Cardiac muscle cell (in vitro differentiated cells and primary cell): ENCODE measurements at places on chromosomes 5 and 9. TPM values are rescaled to one million over a fixed set of nuclear protein-coding genes. Genes with fewer than 3 reads are reported as not detected.

- no peak for DNase-seq
Observed at GRCh38 chr9:26263478-26263877, 585.2 kb upstream of the TUSC1 start.

- DNase-seq: peak; percentile 67
Observed at GRCh38 chr5:14193496-14193895, 50.4 kb downstream of the TRIO start.

- no peak for DNase-seq
Observed at GRCh38 chr9:87547671-87548081, 50.0 kb downstream of the DAPK1 start.

DNA sequence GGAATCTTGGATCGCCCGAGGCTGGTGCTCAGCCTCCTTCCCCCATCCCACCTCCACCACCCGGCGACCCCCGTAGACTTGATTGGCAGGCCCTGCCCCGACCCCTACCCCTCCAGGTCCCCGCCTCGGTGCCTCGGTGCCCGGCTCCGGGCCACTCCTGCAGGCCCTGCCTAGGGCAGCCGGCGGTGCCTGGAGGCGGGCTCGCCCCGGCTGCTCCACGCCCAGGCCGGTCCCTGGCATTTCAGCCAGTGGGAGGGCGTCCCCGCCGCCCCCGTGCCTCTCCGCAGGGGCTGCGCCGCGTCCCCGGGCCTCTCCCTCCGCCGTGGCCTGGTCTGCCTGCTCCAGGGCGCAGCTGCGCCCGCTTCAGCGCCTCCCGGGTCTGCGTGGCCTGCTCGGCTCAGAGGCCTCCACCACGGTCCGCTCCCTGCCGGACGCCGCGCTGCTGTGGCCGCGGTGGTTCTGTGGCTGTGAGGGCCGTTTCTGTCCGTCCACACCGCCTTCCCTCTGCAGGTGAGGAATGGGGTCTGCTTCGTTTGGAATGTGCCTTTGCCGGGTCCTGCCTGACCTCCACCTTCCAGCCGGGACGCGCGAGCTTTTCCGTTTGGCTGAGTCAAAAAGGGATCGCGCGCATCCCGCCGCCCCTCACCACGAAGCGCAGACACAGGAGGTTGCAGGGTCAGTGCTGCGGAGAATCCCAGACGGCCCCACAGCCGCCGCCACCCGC is 48.3 kb upstream of the IRX4 start:
- DNase-seq: peak; percentile 52

- DNase-seq: peak; percentile 34
Observed at GRCh38 chr9:131006601-131007000, 2.4 kb upstream of the LAMC3 start.

GRCh38 chr9:80605129-80605528 is 1033.4 kb downstream of the TLE4 start:
- DNase-seq: peak; percentile 62

DNA sequence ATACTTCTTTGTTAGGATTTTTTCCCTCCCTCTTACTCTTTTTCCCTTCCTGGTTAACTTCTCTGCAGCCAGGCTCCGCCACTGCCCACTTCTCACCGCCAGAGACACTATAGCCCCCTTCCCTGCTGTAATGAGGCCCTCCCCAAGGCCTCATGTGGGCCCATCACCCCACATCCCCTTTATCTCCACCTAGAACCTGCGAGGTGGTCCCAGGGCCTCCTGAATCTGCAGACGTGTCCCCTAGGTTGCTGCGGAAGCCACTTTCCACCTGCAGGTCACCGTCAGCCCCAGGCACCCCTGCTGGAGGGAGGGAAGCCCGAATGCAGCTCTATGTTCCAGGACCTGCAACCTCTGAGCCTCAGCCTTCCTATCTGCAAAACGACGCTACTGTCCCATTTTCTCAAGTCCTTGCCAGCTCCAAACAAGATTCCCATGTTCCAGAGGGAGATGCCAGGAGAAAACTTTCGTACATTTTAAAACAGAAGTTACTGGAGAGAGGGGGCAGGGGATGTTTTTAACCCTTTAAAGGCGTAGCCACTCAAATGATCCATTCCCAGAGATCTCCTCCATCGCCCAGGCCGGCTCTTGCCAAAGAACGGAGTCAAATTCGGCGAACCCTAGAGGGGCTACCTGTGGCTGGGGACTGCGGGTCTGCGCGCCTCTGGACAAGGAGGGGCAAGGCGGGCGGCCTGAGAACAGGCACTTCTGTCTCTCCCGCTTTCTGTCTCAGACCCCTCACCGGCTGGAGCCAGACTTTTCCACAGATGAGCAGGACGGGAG is 929 bp downstream of the SH3PXD2B start:
- DNase-seq: peak; percentile 73

DNA sequence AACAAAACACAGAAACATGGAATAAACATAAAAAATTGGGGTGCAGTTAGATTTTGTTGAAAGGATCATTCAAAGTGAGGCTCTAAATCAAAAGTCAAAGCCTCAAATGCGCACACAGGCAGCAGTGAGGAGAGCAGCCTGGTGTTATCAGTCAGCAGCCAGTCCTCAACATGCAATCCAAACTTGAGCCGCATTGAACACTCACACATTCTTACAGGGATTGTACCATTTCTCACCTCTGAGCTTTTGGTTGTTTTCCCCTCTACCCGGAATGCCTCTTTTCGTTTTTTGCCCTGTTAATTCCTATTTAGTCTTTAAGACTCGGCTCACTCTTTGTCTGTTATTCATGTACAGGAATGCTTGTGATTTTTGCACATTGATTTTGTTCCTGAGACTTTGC is 81.1 kb upstream of the PUM3 start:
- DNase-seq: no peak

- no peak for DNase-seq
Observed at GRCh38 chr5:67333171-67333570, 136.6 kb upstream of the CD180 start.

DNA sequence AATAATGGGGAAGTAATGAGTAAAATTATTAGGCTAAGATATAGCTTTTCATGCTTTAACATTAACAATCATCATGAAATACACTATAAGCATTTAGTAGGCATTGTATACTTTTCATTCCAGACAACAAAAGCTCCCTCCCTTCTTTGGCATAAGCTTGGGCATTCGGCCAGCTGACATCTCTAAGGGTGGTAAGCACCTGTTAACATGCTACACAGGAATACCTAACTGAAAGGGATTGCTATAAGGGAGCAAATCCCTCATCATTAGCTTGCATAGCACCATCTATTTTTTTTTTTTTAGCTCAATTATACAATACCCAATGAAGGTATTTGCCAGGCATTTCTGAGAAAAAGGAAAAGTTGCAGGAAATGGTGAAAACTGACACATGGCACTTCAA is 16.6 kb downstream of the STRBP start:
- no peak for DNase-seq

DNA sequence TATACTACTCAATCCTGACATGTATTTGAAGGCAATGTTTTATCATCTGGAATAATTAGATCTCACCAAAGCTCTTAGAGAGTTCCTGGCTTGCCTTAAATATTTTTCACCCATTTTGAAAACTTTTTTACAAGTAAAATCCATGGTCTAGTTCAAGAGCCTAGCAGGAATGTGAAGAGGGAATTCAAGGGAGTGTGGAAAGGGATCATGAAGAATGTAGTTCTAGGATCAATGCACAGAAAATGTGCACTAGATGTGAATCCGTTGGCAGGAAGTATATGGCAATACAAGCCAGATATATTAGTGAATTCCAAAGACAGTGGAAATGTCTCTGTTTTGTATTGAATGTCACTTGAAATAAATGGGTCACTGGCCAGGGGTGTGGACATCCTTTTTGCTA is 167.9 kb upstream of the MOCS2 start:
- DNase-seq: no peak

DNA sequence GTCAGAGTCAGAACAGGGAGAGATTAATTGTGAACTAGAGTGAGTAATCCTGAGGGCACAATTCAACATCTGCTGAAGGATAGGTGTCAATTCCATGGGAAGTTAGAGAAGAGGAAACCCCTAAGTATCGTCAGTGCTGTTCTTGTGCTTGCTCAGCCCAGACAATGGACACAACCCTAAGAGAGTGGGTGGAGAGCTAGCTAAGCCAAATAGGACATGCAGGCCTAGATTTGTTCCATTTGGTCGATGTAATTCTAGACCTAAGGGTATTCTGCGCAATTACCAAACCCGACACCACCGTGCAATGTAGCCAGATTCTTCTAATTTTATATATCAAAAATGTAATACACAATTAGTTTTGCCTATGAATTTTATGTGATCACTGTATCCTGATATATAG is 431.6 kb downstream of the SH3GL2 start:
- DNase-seq: no peak

DNA sequence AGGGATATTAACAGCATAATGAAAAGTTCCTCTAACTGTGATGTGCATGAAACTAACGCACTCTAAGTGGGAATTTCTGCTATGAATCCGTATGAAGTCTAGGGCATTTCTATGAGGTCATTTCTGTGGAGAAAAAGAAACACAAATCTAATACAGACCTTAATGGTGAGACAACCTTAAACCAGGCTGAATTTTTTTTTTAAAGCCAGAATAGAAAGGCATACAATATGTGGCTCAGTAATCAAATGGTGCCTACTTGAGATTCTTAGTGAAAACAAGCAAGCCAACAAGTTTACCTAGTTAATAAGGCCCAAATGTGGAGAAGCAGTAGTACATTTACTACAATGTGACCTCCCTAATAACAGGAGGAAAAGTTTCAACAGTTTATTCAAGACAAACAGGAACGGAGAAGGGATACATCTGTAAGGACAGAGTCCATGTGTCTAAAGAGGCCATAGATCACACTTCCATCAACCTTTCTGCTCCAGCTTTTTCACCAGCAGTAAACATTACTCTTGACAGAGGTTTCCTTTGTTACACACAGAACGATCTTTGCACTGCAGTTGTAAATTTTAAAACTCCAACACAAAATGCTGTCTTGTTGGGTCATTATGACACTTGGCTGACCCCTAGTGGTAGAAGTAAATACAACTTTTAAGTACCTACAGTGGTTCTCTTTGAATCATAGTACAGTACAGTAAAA is 26.2 kb downstream of the CARNMT1 start:
- DNase-seq: peak; percentile 84

- DNase-seq: no peak
Observed at GRCh38 chr9:124939944-124940343, 939 bp downstream of the GOLGA1 start.

- no peak for DNase-seq
Observed at GRCh38 chr5:96652769-96653454, 9.3 kb upstream of the CAST start.

DNA sequence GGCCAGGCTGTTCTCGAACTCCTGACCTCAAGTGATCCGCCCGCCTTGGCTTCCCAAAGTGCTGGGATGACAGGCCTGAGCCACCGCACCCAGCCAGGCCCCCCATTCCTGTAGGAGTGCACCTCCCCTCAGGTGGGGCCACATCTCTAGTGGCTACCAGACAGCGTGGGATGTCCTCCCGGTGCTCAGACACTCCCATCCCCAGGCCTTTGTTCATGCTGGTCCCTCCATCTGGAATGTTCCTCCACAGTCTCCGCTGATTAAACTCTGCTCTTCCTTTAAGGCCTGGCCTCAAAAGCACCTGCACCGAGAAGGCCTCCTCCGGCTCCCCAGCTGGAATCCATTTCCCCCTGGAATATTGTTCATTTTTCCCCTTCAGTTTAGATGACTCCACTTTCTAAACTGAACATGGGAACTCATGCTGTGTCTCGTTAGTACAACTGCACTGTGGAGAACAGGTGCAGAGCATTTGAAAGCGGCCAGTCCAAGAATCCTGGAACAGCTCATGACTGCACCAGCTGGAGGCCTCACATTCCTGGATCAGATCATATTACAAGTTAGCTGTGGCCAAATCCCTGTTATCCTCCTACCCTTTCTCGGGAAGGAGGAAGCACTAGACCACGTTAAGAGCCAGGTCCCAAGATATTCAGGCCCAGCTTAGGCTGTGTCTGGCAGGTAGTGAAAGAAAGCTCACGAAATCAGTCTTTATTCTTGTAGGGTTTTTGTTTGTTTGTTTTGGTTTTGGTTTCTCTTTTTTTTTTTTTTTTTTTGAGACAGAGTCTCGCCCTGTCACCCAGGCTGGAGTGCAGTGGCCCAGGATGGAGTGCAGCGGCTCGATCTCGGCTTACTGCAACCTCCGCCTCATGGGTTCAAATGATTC is 10.8 kb upstream of the PRRC2B start:
- DNase-seq: peak; percentile 84

DNA sequence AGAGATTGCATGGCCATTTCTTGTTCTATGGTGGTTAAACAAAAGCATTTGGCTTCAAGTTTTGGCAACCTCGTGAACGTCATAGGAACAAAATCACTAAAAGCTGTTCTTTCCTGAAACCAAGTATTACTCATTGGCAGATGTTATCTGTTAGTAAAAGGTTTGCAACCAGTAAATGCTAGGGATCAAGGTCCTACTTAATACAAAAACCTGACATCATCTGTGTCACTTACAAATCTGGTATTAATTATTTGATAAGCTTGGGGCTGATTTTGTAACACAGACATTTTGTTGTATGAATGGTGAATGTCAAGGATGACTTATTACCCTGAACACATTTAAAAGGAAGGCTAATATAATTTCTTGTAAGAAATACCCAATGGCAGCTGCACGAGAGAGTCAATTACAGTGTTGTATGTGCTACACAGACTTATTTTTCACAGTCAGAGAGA is 486.4 kb upstream of the ZNF608 start:
- DNase-seq: peak; percentile 86

GRCh38 chr5:137751869-137752491 is 2.2 kb downstream of the HNRNPA0 start:
- peak; percentile 90 for DNase-seq

DNA sequence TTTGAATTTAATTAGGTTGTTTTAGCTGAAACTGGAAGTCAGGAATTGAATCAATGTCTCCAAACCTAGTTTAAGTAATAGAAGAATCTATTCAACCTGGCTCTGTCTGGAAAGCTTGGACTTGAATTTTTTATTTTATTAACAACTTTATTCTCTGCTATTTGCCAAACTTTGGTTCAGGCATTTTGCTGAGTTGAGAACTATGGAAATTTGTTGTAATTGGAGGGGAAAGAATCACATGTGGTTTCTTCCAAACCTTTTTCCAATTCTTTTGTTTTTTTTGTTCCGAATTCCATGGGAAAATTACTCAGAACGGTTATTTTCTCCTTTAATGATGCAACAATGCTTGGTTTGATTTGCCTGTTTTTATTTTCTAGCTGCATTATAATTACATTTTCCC is 98.2 kb upstream of the RPS23 start:
- no peak for DNase-seq

Gene SLC6A7
- not detected in 2 replicates for total RNA-seq

Gene RANBP17
- total RNA-seq: 16.8 and 20.0 TPM in 2 replicates

Gene NSA2
- 65.5 and 85.1 TPM in 2 replicates for total RNA-seq

Gene PCDHB11
- 4.7 and 8.6 TPM in 2 replicates for total RNA-seq

Gene MAMDC2
- 0.32 and 0.54 TPM in 2 replicates for total RNA-seq

Gene CCDC112
- total RNA-seq: 6.1 and 8.1 TPM in 2 replicates

Gene GPR151
- not detected in 2 replicates for total RNA-seq

Gene BRINP1
- total RNA-seq: 5.2 and 8.2 TPM in 2 replicates

Gene PCDHB5
- 27.5 and 72.8 TPM in 2 replicates for total RNA-seq

Gene SLC46A2
- total RNA-seq: not detected in 2 replicates

Gene NMUR2
- not detected in 2 replicates for total RNA-seq

Gene PTGDS
- 2.6 and 3.9 TPM in 2 replicates for total RNA-seq

Gene SLC25A2
- 0.42 TPM in 1 of 2 replicates, not detected in the other for total RNA-seq

Gene NR4A3
- total RNA-seq: 0.49 and 1.5 TPM in 2 replicates
